ENCODE measurements at places on chromosomes 11 and 22.

- DNase-seq = peak; percentile 81
Observed at GRCh38 chr11:91972665-91973266, 251.9 kb upstream of the FAT3 start.

GRCh38 chr11:69923196-69923595 lies 104.0 kb upstream of the FGF3 start:
- no peak for DNase-seq

GRCh38 chr11:121645001-121645400 lies 192.2 kb upstream of the SORL1-AS1 start:
- DNase-seq = no peak

GRCh38 chr11:114783805-114784204 lies 105.5 kb downstream of the NXPE2 start:
- DNase-seq = no peak

GRCh38 chr11:93648158-93648557 lies 13.3 kb upstream of the CEP295 start:
- DNase-seq = no peak

GRCh38 chr11:70517988-70518907 lies 119.9 kb downstream of the CTTN start:
- DNase-seq = peak; percentile 98

DNA sequence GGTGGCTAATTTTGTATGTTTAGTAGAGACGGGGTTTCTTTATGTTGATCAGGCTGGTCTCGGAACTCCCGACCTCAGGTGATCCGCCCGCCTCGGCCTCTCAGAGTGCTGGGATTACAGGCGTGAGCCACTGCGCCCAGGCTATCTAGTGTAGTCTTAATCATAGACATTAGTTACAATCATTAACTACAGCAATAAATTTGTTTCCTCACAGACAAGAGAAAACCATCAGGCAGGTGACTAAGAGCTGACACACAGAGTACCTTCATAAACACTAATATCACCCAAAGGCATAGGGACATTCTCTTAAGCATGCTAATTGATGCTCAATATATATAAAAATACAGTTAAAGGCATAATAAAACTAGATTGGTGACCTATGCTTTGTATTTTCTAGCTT lies 19.4 kb downstream of the SDHD start:
- DNase-seq = no peak

GRCh38 chr11:64771861-64772260 lies 6.5 kb downstream of the SF1 start:
- no peak for DNase-seq

- DNase-seq = no peak
Observed at GRCh38 chr22:50529416-50529896, 356 bp downstream of the TYMP start.

- peak; percentile 95 for DNase-seq
Observed at GRCh38 chr22:20569059-20570058, 61.9 kb downstream of the MED15 start.

GRCh38 chr11:45399166-45399565 lies 113.0 kb upstream of the SYT13 start:
- no peak for DNase-seq

DNA sequence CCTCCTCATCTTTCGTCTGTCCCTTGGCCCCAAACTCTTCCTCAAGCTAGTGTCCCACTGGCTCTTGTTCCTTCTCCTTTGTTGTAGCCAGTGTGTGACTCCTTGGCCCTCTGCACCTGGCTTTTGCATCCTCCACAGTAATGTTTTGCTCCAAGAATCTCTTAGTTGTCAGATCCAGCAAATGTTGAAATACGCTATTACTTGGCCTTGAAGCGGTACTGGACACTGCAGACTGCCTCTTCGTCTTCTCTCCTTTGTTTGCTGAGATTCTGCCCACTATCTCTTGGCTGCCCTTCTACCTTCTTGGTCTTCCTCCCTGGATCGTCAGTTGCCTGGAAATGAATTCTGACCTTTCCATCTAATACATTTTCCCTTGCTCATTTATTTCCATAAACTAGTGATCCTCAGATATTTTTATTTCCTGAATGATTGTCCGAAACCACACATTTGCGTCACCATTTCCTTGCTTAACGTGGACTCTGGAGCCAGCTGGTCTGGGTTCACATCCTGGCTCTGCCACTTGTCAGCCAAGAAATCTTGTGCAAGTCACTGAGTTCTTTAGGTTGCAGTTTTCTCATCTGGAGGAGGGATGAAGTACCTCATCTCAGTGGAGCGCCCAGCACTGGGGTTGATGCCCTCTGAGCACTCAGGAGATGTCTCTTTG lies 113.6 kb downstream of the LDLRAD3 start:
- DNase-seq = no peak

GRCh38 chr11:57427727-57428082 lies 784 bp upstream of the SLC43A3 start:
- DNase-seq = no peak

- no peak for DNase-seq
Observed at GRCh38 chr11:15547685-15548084, 433.0 kb downstream of the INSC start.

- DNase-seq = no peak
Observed at GRCh38 chr11:409008-409599, 5.7 kb downstream of the SIGIRR start.

DNA sequence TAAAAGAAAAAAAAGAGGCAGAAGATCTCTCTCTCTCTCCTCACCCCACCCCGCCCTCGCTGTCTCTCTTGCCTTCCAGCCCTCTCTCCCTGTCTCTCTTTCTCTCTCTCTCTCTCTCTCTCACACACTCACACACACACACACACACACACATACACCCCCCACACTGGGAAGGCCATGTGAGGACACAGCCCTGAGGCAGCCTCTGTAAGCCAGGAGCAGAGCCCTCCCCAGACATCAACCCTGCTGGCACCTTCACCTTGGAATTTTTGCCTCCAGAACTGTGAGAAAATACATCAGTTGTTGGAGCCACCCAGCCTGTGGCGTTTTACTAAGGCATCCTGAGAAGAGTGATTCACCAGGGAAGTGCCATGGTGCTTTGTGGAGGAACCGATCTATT lies 14.7 kb downstream of the APOL3 start:
- DNase-seq = no peak

DNA sequence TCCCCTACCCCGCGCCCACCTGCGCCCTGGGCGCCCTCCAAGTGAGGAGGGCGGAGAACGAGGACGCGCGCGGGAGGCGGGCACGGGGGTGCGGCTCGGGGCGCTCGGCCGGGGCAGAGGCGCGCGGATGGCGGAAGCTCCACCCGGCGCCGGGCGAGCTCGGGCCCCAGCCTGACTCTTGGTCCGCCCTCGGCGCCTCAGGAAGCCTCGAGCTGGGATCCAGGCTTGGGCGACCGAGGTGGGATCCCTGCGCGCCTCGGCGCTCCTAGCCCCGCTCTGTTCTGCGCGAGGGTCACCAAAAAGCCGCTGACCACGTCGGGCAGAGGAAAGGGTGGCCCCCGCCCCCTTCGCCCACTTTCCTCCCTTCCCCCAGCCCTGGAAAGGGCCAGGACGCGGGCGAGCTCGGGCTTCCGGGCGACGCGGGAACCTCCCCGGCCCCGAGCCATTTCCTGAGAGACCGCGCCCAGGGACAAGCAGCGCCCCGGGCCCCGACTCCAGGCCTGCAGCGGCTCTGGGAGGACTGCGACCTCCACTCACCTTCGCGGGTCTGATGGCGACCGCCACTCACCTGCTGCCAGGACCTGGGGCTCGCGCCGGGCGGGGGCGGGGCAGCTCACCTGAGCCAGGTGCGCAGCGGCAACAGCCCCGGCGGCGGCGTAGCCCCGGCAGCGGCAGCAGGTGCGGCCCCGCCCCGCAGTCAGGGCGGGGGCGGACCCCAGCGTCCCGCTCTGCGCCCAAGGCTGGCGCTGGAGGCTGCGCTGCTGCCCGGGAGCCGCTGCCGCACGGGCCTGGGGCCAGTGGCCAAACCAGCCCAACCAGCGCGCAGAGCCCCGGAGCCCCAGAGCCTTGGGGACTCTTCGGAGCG lies 2.2 kb upstream of the SIGIRR start:
- no peak for DNase-seq

- no peak for DNase-seq
Observed at GRCh38 chr11:35387111-35387982, 32.0 kb downstream of the SLC1A2 start.

GRCh38 chr11:11028017-11028692 lies 170.3 kb upstream of the ZBED5 start:
- DNase-seq = no peak

DNA sequence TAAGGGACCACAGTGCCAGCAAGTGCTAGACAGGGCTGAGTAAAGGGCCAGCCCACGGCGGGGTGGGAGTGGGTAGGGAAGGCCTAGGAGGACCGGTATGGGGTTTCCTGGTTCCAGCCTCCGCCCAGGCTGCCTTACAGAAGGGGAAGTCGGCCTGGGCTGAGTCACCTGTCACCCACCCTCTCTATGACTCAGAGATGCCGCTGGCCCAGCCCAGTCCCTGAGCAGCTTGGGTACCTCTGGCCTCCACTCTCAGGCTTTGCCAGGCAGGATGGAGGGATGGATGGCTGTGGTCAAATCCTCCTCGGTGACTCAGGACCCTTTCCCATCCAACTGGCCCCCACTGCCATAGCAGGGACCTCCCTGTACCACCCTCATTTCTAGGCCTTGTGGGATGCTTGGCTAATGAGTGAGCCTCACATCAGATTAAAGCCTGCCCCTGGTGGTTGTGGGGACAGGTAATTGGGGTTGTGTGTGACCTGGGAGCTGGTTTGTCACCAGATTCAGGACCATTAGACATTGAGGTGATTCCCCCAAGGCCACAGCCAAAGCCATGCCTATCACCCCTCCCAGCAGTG lies 13.9 kb downstream of the SLC35E4 start:
- DNase-seq = no peak

DNA sequence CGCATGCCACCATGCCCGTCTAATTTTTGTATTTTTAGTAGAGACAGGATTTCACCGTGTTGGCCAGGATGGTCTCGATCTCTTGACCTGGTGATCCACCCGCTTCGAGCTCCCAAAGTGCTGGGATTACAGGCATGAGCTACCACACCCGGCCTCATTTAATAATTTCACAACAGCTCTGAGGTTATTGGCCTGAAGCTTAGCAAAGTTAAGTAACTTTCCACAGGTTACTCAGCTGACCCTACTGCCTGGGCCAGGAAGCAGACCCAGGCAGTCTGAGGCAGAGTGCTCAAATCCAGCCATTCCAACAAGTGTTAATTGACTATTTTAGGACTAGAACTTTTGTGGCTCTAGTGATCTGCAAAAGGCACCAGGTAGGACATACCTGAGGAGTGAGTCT lies 52.2 kb upstream of the L3MBTL2 start:
- DNase-seq = no peak

GRCh38 chr11:41989823-41990380 lies 530.5 kb upstream of the LRRC4C start:
- DNase-seq = no peak

DNA sequence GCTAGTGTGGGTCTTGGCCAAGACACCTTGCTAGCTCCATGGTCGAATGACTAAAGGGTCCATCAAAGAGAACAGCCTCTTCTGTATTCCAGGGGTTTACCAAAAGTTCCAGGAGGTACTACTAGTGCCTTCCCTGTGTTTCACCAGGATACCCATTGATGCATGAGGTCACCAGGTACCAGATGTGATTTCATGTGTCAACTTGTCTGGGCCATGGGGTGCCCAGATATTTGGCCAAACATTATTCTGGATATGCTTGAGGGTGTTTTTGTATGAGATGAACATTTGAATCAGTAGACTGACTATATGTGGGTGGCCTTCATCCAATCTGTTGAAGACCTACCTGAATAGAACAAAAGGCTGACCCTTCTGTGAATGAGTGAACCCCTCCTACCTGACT lies 92.8 kb downstream of the GALNT18 start:
- DNase-seq = no peak

DNA sequence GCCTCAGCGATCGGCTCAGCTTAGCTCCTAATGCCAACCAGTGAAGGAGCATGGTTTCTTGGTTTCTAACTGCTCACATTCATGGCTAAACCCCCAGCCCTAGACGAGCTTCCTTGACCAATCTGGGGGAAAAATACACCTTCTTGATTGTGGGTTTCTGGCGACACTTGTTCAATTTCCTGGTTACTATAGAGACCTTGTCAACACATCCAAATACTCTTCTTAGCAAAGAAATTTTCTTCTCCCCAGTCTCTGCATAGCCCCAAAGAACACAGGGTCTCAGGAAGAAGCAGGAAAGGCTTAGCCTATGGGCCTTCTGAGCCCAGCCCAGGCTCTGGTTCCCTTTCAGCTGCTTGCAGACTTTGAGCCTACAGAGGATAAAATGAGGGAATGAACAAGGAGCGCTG lies 88.5 kb upstream of the SYT13 start:
- no peak for DNase-seq

DNA sequence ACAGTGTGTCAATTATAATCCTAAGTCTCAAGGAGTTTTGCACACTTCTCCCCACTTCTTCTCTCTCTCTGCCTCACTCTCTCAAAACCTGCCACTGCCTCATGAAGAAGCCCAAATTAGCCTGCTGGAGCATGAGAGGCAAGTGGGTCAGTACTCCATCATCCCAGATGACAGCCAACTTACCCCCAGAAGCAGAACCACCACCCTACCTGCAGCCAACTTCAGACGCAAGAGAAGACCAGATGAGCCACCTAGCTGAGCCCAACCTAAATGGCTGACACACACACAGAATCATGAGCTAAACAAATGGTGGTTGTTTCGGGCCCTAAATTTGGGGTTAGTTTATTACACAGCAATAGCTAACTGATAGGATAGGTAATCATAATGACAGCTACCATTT lies 61.2 kb downstream of the CD82 start:
- DNase-seq = no peak

- DNase-seq = no peak
Observed at GRCh38 chr11:64564947-64565889, 25.8 kb upstream of the SLC22A12 start.

DNA sequence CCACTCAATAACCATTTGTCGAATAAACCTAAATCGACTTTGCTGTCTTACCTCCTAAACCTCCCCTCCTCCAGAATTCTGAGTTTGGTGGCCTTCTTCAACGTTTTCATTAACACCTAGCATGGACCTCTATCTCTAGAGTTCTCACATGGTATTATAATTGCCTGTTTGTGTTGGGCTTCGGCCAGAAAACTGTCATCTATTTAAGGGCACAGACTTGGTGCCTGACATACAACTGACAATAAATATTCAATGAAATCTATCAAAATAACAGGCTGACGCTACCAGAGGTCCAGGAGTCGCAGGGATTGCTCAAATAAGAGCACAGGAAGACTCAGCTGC lies 687 bp downstream of the ALKBH8 start:
- DNase-seq = no peak
